ENCODE measurements at places on chromosomes 1 and 21.

GRCh38 chr1:71222668-71223067 is 141.8 kb upstream of the ZRANB2 start:
- peak; percentile 59 for DNase-seq

DNA sequence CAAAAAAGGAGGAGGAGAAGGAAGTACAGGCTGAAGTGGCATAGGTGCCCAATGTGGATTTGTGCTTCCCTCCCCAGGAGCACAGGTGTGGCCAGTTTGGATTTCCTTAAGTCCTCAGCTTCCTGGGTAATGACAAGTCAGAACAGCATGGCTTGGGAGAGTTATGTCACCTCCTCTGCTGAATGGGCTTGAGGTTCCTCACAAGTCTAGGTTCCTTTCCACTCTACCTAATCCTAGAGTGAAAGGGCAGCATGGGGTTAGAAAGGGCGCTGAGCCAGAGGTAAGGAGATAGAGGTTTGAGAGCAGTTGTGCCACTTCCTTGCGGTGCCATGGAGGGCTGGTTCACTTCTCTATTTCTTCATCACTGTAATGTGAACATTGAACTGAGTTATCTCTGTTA is 35.5 kb upstream of the IL20 start:
- peak; percentile 57 for DNase-seq

DNA sequence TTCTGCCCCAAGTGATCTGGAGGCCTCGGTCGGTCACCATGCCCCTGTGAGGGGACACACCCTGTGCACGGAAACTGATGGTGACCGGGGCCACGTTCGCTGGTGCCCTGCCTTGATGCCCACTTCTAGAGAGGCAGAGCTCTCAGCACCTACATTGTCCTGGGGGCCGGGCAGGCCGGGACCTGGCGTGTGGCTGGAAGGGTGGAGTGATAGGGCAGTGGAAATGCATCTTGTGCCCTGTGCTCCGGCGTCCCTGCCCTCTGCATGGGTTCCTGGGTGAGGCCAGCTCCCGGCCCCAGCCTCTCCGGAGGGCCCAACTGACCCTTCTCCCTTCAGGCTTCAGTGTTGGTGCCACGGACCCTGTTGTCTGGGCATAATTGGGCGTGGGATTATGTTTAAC is 11.0 kb upstream of the UMODL1 start:
- no peak for DNase-seq

DNA sequence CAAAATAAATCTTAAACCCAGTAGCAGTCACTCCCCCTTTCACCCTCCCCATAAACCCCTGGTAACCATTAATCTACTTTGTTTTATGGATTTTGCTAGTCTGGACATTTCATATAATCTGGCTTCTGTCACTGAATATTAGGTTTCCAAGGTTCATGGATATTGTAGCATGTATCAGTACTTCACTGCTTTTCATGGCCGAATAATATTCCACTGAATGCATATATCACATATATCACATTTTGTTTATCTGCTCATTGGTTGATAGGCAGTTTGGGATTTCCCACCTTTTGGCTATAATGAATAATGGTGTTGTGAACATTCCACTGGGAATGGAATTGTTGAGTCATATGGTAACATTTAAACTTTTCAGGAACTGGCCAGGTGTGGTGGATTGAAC is 4.6 kb upstream of the WDR4 start:
- DNase-seq, result no peak

DNA sequence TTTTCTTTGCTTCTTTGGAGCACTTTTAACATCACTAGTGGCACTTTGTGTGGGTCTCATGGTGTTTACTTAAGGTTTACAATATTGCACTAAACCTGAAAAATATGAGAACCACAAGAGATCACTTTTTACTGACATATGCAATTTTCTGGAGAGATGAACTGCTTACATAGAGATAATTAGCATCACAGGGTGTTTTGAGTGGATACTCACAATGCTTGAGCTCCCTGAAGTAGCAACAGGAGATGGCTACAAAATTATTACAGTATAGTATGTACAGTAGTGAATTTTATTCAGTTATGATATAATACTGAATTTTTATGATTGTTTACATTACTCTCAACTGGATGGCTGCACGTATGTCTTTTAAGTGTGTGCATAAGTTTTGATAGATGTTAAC is 22.6 kb downstream of the RPRD2 start:
- no peak for DNase-seq

GRCh38 chr1:84425150-84425896 is 27.0 kb downstream of the DNASE2B start:
- DNase-seq, result no peak

GRCh38 chr1:156856282-156856785 is 2.6 kb downstream of the INSRR start:
- DNase-seq, result no peak

DNA sequence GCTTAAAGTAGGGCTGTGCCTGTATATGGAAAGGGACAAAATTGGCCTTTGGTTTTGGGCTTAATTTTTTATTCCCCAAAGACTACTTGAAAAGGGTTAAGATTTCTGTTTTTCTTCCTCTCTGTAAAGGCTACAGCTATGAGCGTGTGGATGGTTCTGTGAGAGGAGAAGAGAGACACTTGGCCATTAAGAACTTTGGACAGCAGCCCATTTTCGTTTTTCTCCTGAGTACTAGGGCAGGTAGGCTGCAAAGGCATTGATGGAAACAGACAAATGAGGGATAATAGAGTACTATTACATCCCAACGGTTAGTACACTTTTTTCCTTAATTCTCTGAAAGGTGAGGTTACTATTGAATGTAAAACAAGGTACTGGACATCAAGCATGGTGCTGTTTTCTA is 29.6 kb downstream of the CHD1L start:
- DNase-seq, result no peak

DNA sequence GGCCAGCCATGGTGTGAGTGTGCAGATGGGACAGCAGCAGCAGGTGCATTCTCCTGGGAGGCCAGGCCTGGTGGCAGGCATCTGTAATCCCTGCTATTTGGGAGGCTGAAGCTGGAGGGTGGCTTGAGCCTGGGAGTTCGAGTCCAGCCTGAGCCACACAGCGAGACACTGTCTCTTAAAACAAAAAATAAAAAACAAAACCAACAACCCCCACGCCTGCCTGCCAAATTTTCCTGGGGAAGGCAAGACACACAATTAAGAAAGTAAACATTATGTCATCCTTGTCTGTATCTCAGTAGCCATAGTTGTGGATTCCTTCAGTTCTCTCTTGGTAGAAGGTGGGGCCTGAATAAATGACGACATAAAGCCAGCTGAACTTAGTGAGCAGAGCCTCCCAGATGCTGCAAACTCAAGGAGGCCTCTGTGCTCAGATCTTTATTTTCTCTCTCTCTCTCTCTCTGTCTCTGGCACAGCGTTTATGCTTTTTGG is 57.6 kb upstream of the CD34 start:
- DNase-seq, result no peak

- DNase-seq, result no peak
Observed at GRCh38 chr1:29460694-29461093, 224.4 kb downstream of the PTPRU start.

GRCh38 chr1:145714524-145715111 is 4.7 kb upstream of the CD160 start:
- no peak for DNase-seq

GRCh38 chr1:34362949-34363348 is 186.2 kb downstream of the C1orf94 start:
- no peak for DNase-seq
